ENCODE measurements at places on chromosomes 4 and X.

- DNase-seq = no peak
Observed at GRCh38 chr4:25485104-25485503, 108.0 kb downstream of the ANAPC4 start.

GRCh38 chrX:40171513-40172400 lies 74.0 kb upstream of the BCOR start:
- DNase-seq = peak; percentile 56

- no peak for DNase-seq
Observed at GRCh38 chrX:132171881-132172280, 44.1 kb upstream of the FRMD7 start.

DNA sequence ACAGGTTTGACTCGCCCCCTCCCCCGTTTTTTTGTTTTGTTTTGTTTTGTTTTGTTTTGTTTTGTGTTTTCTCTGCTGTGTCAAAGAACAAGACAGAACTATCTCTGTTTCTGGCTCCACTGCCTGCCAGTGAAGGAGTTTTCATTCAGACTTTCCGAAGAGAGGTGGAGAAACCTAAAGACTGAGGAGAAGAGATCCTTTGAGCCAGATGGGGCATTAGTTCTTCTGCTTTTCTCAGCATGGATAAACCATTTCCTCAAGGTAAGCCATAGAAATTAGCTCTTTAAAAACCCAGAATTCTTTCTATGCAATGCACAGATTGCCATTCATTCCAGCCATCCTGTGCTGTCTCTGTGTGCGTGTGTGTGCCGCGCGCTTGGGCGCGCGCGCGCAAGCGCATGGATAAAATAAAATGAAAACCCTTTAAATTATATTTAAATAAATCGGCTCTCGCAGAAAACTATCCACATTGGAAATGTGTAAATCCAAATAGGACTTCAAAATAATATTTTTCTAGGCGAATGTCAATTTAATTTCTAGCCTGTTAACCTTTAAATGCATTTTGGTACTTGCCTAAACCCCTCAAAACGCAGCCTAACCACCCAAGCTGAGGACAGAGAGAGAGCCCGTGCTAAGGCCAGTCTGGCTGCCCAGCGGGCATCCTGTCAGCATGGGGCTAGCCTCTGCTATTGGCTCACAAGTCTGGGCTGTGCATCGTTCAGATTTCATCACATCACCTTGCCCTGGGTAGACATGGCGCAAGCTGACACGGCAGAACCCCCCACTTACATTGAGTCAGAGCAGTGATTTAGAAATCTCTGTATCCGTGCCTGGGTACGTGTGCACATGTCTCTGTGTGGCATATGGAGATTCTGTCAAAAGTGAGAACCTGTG lies 113.0 kb upstream of the VAMP7 start:
- DNase-seq = no peak

GRCh38 chr4:147778942-147779341 lies 47.1 kb downstream of the ARHGAP10 start:
- no peak for DNase-seq

GRCh38 chrX:37348971-37349220 lies 268 bp upstream of the PRRG1 start:
- no peak for DNase-seq

DNA sequence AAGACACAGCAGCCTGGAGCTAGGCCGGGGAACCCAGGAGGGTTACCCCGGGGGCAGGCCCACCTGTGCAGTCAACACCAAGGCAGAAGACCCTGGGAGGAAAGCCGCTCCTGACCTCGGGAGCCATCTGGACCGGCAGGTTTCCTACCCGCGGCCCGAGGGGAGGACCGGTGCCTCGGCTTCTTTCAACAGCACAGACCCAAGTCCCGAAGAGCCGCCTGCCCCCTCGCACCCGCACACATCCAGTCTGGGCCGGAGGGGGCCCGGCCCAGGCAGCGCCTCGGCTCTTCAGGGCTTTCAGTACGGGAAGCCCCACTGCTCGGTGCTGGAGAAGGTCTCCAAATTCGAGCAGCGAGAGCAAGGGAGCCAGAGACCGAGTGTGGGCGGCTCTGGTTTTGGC lies 157.8 kb downstream of the SOWAHB start:
- DNase-seq = no peak

GRCh38 chrX:107646735-107647134 lies 18.4 kb downstream of the PRPS1 start:
- peak; percentile 20 for DNase-seq

- DNase-seq = no peak
Observed at GRCh38 chr4:60682901-60683300, 517.2 kb upstream of the ADGRL3 start.

GRCh38 chrX:20248592-20249192 lies 18.0 kb downstream of the RPS6KA3 start:
- no peak for DNase-seq

GRCh38 chr4:156677131-156677531 lies 294.5 kb downstream of the PDGFC start:
- DNase-seq = peak; percentile 11

DNA sequence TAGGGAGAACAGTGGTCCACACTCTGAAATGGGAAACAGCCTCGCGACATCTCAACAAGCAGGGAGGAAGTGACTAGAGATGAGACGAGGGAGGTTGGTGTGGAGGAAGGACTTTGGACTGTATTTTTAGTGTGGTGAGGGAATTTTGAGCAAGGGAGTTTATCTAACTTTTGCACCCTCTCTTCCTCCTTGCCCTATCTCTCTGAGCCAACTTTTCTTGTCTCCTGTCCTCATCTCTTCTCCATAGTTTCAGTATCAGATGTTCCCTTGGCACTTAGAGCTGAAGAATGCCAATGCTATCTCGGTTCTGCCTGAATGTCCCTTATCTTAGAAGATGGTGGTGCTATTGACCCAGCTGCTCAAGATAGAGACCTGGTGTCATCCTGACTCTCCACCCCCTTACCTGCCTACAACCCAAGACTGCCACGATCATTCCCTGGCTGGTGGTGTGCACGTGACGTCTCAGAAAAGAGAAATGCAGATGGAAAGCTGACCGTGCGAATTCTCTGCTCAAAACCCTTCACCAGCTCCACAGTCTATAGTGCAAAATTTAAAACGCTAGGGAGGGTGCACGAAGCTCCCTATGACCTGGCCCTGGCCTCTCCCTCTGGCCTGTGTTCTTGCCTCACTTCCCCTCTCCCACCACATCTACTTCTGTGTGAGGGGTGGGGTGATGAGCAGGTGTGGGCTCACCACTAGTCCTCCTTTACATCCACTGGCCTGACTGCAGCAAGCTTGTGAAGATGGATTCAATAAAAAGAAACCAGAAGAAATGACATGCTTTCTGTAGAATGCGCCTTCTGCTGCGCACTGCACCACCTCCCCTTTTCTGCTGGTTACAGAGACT lies 20.9 kb downstream of the MPP1 start:
- DNase-seq = no peak

DNA sequence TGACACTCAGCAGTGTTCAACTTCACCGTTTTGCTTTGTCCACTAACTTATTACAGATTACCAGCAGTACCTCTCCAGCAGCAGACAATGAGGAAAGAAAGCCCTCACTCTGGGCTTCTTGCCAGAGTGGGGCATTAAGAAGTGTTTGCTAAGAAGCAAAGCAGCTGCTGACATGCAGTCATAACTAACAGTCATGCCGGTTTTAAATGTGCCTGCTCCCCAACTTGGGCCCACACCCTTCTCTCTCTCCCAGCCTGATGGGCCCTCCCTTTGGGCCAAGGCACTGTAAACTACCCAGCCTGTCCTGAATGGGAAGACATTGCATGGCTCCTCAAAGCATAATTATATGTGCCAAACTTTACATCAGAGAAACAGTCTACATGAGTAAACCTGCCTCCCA lies 54.6 kb upstream of the HHIP start:
- no peak for DNase-seq

DNA sequence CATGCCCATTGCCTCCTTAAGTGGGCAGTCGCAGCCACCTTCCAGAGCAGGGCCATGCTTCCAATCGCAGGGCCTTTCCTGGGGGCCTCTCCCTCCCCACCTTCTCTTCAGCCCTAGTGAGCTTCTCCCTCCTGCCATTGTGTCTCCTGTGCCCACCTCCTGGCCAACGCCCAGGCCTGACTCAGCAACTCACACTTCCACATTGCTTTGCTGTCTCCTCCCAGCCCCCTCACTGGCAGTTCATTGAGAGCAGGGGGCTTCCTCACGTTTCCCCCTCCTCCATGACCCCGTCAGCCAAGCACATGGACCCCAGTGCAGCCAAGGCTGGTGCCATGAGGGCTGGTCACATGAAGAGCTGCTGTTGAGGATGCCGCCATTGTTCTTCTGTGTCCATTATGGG lies 25.9 kb downstream of the HTRA3 start:
- DNase-seq = no peak

- DNase-seq = no peak
Observed at GRCh38 chr4:151629097-151629783, 131.6 kb downstream of the GATB start.

DNA sequence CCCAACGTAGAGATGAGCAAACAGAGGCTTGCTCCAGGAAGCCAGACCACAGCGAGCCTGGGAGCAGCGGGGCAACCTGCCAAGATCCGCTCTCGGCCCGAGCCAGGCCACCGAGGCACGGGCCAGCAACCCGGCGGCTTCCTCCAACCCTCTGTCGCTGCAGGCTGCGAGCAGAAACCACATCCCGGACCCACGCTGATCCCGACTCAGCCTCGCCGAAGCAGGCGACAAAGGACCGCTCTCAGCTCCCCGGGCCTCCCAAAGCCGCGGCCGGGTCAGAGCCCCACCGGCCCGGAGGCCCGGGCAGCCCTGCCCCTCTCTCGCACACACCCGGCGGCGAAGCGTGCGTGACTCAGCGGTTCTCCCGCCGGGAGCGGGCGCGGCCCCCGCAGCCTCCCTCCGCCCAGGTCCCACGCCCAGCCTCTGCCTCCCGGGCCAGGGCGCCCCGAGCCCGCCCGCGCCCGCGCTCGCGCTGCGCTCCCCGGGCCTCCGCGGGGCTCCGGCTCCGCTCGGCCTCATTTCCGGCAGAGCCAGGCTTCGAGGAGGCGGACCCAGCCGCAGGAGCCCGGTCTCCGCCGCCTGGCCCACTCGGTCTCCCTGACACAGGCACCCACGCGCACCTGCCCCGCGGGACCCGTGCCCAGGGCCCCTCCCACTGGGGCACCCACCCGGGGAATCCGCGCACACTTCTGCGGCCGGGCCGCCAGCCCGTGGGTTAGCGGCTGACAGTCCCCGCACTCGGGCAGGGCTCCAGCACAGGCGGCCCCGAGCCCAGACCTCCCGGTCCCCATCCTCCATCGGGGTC lies 1.7 kb downstream of the PPP2R2C start:
- DNase-seq = peak; percentile 16

DNA sequence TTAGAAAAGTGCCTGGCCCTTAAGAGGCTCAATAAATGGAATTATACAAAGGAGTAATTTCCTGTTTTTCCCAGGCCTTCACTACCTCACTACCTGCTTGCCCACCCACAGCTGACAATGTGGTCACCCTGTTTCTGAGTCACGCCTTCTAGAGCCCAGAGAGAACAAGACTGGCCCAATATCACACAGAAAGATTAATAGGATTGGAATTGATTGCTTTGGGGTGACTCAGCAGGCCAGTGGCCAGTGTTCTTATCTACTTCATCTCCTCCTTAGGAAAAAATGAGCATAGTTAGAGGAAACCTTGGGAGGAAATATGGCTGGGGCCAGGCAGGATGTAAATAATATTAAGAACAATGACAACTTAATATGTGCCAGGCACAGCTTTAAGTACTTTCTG lies 4.5 kb upstream of the FGF16 start:
- DNase-seq = no peak

- DNase-seq = no peak
Observed at GRCh38 chr4:89998469-89999011, 103.9 kb downstream of the MMRN1 start.

- no peak for DNase-seq
Observed at GRCh38 chr4:125979950-125980349, 665.2 kb downstream of the FAT4 start.

DNA sequence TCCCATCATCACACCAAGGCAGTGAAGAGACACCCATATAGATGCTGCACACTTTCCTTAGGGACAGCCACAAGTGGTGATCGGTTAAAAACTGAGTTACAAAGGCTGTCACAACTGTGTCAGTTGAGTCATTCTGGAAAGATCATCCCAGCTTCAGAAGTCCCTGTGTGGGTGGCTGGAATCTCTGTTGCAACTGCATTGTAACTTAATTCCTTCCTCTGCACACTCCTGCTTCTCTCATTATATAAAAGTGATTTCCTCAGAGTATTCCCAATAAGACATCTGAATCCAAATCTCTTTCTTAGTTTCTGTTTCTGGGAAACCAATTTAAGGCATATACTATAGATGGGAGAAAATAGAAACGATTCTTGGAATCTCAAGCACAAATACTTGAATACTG lies 88.1 kb downstream of the FSTL5 start:
- DNase-seq = peak; percentile 12

- DNase-seq = no peak
Observed at GRCh38 chrX:10138726-10139125, 18.0 kb upstream of the CLCN4 start.

Data from suppressor macrophage treated with lipopolysaccharide for 1 hour (primary cell).